Neuronal stem cell (in vitro differentiated cells): ENCODE measurements at places on chromosomes 12 and 14.

- H3K4me1 ChIP-seq, result no peaks in the 10 kb centered on the region
- DNase-seq, result no peak
- peaks cover 10% of the 10 kb centered on the region for H3K36me3 ChIP-seq
- H3K27me3 ChIP-seq, result no peaks in the 10 kb centered on the region
- H3K4me3 ChIP-seq, result no peak overlapping the region
- no peak overlapping the region for H3K27ac ChIP-seq
These were observed 12.1 kb downstream of the ZBTB39 start for GRCh38 chr12:56994231-56994746.

DNA sequence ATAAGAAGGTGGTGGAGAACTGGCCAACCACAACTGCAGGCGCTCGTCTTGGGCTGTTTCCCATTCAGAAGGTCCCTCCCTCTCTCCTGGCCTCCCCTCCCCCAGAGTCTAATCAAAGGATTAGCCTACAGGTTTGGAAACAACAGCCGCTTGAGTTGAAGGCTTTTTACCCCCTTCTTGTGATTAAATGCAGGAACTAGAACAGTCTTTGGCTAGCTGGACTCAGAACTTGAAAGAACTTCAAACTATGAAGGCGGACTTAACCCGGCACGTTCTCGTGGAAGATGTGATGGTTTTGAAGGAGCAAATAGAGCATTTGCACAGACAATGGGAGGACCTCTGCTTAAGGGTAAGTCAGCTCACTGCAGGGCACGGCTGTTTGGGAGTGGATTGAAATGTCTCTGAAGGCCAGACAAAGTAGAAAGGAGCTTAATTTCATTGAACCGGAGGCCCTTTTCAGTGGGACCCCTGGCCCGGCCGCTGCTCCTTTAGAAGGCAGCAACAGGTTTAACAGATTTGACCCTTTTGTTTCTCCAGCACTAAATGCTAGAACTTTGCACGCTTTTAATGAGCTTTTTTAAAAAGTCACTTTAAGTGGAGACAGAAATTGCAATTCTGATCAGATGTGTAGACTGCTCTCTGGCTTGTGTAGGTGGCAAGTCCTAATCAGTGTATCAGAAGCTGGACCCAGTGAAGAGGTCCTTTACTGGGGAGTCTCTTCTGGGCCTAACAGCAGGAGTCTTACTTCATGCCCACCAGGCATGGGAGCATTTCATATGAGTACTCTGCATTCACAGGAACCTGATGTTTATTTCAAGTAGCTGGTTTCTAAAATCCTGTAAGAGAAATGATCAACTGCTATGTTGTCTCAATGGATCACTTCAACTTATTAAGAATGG lies 107.7 kb downstream of the ESR2 start:
- H3K4me1 ChIP-seq, result no peaks in the 10 kb centered on the region
- no peak overlapping the region for H3K4me3 ChIP-seq
- peak overlapping the region; percentile 81 for H3K27ac ChIP-seq
- H3K36me3 ChIP-seq, result peaks cover 68% of the 10 kb centered on the region

DNA sequence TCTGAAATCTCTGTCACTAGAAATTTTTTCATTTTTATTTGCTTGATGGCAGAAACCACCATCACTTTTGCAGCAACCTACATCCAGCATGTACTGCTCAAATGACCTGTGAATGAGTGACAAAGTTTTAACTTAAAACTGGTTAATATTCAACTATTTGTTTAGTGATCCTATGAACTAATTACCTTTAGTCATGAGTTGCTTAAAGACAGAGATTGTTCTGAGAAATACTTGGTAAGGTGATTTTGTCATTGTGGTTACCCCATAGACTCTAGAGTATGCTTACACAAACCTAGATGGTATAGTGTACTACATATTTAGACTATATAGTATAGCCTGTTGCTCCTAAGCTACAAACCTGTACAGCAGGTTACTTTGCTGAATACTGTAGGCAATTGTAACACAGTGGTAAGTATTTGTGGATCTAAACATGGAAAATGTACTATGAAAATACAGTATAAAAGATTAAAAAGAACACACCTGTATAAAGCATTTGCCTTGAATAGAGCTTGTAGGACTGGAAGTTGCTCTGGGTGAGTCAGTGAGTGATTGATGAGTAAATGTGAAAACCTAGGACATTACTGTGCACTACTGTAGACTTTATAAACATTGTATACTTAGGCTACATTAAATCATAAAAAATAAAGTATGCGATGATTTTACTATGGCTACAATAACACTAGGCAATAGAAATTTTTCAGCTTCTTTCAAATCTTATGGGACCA lies 256.6 kb upstream of the PPFIA2 start:
- no peak overlapping the region for H3K4me3 ChIP-seq
- no peaks in the 10 kb centered on the region for H3K27me3 ChIP-seq
- no peaks in the 10 kb centered on the region for H3K4me1 ChIP-seq
- H3K27ac ChIP-seq, result no peak overlapping the region
- DNase-seq, result no peak

DNA sequence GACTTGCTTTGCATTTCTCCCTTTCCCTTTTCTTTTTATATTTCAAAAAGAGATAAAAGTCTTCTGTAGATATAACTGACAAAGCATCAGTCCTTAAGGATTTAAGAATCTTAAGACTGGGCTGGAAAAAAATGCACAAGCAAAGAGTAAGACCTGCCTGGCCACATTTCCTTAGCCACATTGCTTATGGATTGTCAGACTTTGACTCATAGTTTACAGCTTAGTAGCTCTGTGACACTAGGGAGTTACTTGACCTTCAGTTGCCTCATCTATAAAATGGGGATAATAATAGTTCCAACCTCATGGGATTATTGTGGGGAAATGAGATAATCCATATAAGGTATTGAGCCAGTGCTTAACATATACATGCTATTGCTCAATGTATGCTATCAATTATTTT lies 66.4 kb upstream of the STK38L start:
- H3K27ac ChIP-seq, result no peak overlapping the region
- no peaks in the 10 kb centered on the region for H3K27me3 ChIP-seq
- DNase-seq, result no peak
- H3K36me3 ChIP-seq, result no peaks in the 10 kb centered on the region
- H3K4me3 ChIP-seq, result no peak overlapping the region
- no peaks in the 10 kb centered on the region for H3K4me1 ChIP-seq

DNA sequence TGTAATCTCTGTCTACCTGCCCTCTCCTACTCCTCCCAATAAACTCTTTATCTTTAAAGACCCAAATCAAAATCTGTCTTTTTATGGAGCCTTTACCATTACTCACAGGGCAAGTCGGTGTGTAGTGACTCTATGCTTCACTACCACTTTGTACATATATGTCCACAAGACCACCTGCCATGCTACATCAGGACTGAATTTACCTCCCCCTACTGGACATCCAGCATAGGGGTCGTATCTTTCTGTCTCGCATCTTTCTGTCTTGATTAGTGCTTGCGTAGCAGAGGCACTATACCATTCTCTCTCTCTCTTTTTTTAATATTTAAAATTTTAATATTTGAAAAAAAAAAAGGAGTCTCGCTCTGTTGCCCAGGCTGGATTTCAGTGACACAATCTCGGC lies 587.5 kb downstream of the SOX5 start:
- no peak for DNase-seq
- H3K27me3 ChIP-seq, result no peaks in the 10 kb centered on the region
- no peaks in the 10 kb centered on the region for H3K36me3 ChIP-seq
- H3K4me1 ChIP-seq, result no peaks in the 10 kb centered on the region
- H3K4me3 ChIP-seq, result no peak overlapping the region

DNA sequence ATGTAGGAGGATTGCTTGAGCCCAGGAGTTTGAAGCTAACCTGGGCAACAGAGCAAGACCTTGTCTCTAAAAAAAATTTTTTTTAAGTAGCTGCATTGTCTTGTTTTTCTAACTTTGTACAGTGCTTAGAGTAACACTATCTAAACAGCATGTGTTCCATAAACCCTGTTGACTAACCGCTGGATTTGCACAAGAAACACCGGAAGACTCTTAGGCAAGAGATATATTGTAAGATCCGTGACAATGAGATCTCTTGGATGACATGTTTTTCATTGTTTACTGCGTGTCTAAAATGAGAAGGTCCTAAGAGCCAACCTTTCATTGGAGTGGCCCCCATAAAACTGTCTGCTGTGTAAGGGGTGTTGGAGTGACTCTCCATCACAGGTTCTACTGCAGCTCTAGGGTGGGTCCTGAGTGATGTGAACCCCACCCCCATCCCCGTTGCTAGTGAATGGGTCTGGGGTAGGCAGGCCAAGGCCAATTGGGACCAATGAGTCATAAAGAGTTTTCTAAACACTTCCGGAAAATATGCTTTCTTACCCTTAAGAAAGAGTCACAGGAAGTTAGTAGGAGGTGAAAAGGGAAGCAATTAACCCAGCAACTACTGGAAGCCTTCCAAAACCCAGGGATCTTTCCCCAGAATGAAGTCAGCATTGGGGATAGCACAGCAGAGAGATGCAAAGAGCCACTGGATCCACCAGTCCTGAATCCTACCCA lies 24.3 kb upstream of the PCNX1 start:
- no peak for DNase-seq
- no peak overlapping the region for H3K4me3 ChIP-seq
- no peaks in the 10 kb centered on the region for H3K4me1 ChIP-seq
- no peak overlapping the region for H3K27ac ChIP-seq
- H3K27me3 ChIP-seq, result no peaks in the 10 kb centered on the region

GRCh38 chr12:85836197-85837090 lies at the start of gene RASSF9:
RASSF9 (minus strand) TSS chr12:85836409; CDS start chr12:85836201, 208 bp downstream.
- no peak for DNase-seq
- H3K36me3 ChIP-seq, result no peaks in the 10 kb centered on the region
- no peak within 1 kb of the TSS for H3K27ac ChIP-seq

- H3K27ac ChIP-seq, result no peak overlapping the region
- peaks cover 17% of the 10 kb centered on the region for H3K36me3 ChIP-seq
- H3K27me3 ChIP-seq, result no peaks in the 10 kb centered on the region
- no peak for DNase-seq
These were observed 678 bp downstream of the TRMT61A start for GRCh38 chr14:103529383-103530365.

GRCh38 chr14:89393222-89393745 lies 23.7 kb downstream of the FOXN3 start:
- H3K4me1 ChIP-seq, result peaks cover 2% of the 10 kb centered on the region
- DNase-seq, result no peak
- no peak overlapping the region for H3K4me3 ChIP-seq
- no peaks in the 10 kb centered on the region for H3K36me3 ChIP-seq
- no peak overlapping the region for H3K27ac ChIP-seq

- no peak overlapping the region for H3K4me3 ChIP-seq
- peaks cover 4% of the 10 kb centered on the region for H3K27me3 ChIP-seq
- no peak overlapping the region for H3K27ac ChIP-seq
- H3K4me1 ChIP-seq, result no peaks in the 10 kb centered on the region
- DNase-seq, result no peak
- no peaks in the 10 kb centered on the region for H3K36me3 ChIP-seq
These were observed 373.3 kb downstream of the TMEM132D start for GRCh38 chr12:129530517-129530916.

DNA sequence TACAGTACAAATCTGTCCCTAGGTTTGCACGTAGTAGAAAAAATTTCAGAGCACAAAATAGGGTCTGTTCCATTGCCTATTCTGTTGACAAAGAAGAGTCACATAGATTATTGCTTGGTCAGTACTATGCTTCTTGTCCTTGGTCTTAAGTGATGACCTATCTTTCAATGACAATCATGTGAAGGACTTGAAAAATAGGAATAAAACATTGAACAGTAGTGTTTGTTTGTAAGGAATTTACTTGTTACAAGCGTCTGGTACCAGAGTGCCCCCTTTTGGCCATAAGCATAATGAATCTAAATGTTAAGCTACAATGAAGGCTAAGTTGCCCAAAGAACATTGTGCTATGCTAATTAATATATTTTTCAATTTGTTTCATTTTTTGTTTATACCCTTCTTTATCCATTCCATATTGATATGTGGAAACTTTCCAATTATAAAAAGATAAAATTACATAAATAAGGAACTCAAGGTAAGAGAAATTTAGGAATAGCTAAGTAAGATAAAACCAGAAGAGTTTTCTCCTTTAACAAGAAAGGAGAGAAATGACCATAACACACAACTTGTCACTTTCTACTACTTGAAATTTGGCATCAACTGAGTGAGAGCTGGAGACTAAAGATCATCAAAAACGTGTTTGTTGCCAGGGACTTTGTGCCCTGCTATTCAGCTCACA lies 204.7 kb downstream of the EPS8 start:
- DNase-seq, result peak; percentile 21
- H3K4me1 ChIP-seq, result no peaks in the 10 kb centered on the region
- no peaks in the 10 kb centered on the region for H3K36me3 ChIP-seq
- H3K4me3 ChIP-seq, result no peak overlapping the region
- H3K27ac ChIP-seq, result no peak overlapping the region
- peaks cover 3% of the 10 kb centered on the region for H3K27me3 ChIP-seq

- no peaks in the 10 kb centered on the region for H3K27me3 ChIP-seq
- no peak for DNase-seq
- H3K27ac ChIP-seq, result no peak overlapping the region
- H3K4me1 ChIP-seq, result no peaks in the 10 kb centered on the region
- no peak overlapping the region for H3K4me3 ChIP-seq
These were observed 8.4 kb downstream of the PRKAG1 start for GRCh38 chr12:49010092-49010668.

DNA sequence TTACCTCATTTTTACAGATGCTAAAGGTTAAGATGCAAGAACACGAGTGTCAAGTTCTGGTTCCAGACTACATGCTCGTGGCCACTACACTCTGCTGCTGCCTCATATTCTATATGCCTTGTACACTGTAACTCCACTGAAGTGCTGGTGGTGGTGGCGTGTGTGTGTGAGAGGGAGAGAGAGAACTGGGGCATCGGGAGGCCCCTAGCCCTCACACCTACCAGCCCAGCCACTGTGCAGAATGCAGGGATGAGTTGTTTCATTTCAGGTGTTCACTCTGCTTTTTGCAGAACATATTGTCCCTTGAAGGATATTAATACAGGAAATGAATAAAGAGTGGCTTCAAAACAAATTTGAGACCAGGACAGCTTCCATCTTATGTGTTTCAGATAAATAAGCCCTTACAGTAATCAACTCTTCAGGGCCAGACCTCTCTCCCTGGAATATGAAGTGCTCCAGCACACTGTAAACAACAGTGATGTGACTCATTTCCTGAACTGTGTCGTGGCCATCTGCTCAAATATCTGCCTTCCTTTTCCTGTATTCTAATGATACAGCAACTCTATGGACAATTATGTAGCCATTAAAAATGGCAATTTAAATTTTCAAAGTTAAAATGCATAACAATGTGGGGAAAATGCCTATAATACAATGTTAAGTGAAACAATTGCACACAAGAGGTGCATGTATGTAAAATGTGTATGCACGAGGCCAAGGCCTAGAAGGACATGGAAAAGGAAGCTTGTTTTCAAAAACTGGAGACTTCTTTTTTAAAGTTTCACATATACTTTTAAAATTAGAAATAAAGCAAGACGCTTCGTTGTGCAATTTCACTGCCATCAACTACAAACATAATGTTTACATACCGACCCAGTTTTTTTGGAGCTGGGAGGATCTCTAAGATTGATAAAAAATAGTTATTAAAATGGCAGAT lies 215.4 kb downstream of the PELI2 start:
- H3K36me3 ChIP-seq, result no peaks in the 10 kb centered on the region
- no peaks in the 10 kb centered on the region for H3K4me1 ChIP-seq
- no peaks in the 10 kb centered on the region for H3K27me3 ChIP-seq
- DNase-seq, result no peak
- H3K4me3 ChIP-seq, result no peak overlapping the region
